Activated CD4-positive, alpha-beta T cell treated with anti-CD3 and anti-CD28 coated beads for 24 hours (primary cell): ENCODE measurements at places on chromosomes 16 and 17.

GRCh38 chr17:66432996-66433551, 130.7 kb downstream of the PRKCA start:
- no peak for DNase-seq

DNA sequence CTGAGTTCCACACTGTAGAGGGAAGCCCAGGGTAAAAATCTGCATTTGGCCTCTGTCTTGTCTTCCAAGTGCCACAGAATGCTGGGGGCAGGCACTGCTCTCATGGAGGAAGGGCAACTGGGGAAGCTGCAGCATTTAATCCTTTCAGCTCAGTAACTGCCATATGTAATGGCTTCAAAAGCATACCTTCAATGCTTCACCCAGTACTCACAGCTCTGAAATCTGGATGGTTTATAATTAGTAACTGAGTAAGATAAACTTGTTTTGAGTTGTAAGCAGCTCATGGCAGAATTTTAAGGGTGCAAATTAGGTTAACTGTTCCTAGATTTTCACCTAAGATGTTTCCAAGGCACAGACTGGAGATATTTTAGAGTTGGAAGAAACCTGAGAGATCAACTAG, 24.5 kb downstream of the PMP22 start:
- no peak for DNase-seq

DNA sequence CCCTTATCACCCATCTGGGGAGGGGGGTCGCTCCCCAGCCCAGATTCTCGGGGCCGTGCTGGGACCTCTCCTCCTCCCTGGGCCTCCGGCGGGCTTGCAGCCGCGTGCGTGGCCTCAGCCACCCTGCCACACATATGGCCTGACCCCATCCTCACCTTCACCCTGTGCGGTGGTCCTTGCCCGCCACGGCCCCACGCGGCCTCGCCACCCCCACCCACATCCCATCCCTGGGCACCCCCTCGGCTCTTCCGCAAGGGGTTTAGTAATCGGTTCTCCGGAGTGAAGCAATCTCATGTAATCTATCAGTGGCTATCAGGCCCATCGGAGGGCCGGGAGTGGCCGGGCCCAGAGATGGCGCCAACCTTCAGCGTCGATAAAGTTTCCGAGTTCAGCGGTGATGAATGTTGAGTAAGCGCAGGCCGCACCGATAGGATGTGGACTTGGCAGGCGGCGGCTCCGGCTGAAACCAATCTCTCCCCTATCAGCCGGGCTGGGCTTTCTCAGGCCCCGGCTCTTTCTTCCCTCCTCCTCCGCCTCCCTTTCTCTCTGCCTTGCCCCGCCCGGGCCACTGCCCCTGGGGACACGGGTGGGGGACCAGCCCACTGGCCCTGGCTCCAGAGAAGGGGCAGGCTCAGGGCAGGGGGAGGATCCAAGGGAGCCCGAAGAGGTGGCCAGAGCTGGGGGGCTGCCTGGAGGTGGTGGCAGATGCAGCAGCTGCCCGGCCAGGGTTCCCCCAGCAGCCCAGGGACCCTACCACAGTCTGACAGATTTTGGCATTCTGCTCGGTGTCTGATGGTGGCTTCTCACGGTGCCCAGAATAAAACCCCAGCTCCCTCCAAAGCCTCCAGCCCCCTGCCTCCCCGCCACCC, 20.8 kb downstream of the ZFPM1 start:
- DNase-seq = no peak

GRCh38 chr16:85484347-85485300, 128.5 kb upstream of the GSE1 start:
- no peak for DNase-seq

DNA sequence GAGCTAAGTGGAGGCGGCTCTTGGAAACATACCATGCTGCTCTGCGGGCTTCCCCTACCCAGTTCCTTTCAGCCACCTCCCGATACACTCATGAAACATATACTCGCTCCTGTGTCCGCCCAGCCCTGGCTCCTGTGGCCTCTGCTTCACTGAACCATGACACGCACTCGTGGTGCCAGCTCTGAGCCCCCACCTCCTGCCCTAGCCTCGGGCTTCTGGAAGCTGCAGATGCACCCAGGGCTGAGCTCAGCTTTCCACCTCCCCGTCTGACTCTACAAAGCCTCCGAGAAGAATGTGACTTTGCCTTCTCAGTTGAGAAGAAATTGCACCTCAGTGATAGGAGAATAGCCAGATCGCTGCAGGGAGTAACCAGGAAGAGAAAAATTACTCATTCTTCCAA, 11.0 kb downstream of the CALB2 start:
- DNase-seq = no peak

- DNase-seq = no peak
Observed at GRCh38 chr16:88088161-88088581, 136.9 kb downstream of the BANP start.

- DNase-seq = no peak
Observed at GRCh38 chr17:51610155-51610554, 349.8 kb downstream of the UTP18 start.

DNA sequence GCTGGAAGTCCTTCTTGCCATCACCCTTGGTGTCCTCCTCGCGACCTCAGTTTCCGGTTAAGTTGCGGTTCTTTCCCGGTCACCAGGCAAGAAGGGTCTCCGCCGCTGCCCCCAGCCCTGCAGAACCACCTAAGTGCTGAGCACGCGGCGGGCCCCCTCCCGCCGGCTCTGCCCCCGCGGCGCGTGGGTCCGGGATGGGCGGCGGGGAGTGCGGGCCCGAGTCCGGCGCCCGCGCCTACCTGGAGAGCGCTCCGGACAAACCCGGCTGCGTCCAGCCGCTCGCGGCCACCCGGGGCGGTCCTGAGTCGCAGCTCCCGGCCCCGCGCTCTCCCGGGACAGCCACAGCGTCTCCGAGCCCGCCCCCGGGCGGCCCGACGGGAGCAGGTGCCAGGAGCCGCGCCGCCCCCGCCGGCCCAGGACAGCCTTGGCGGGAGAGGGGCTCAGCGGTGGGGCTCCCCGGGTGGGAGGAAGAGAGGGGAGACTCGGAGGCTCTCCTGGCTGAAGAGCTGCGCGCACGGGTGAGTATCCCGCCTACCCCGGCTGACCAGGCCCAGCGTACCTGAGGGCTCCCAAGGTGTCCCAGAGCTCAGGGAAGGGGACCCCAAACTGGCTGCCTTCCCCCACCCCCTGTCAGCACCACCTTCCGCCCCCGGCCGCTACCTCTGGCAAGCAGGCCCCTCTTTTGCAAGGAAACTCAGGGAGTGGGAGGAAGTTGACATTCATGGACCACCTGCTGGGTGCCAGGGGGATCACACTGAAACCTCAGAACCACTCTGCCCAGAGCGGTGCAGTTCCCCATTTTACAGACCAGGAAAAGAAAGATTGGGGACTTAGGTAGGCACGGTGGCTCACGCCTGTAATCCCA, 22.2 kb upstream of the C17orf113 start:
- no peak for DNase-seq

- DNase-seq = no peak
Observed at GRCh38 chr17:9470171-9470570, 105.4 kb downstream of the STX8 start.

GRCh38 chr16:14151256-14152030, 80.3 kb downstream of the MRTFB start:
- no peak for DNase-seq

- DNase-seq = no peak
Observed at GRCh38 chr17:80109713-80110446, 8.5 kb downstream of the GAA start.
